NCI-H1436 (cell line): ENCODE measurements at places on chromosomes 16 and 17.

DNA sequence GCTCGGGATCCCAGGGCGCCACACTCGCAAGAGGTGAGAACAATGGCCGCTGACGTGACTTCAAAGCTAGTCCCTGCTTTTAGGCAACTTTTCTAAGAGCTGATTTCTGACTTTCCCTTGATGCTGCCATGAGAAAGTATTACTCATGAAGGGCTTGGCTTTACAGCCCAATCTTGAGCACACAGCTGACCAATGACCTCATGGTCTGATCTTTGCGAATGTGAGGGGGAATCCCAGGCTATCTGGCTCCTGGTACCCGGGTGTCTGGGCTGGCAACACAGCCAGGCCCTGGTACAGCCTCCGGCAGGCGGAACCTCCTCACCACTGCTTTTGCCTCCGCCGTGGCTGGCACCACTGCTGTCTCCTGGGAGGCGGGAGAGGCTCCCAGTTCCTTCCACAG, 17.5 kb downstream of the NDUFAF8 start:
- DNase-seq: no peak

DNA sequence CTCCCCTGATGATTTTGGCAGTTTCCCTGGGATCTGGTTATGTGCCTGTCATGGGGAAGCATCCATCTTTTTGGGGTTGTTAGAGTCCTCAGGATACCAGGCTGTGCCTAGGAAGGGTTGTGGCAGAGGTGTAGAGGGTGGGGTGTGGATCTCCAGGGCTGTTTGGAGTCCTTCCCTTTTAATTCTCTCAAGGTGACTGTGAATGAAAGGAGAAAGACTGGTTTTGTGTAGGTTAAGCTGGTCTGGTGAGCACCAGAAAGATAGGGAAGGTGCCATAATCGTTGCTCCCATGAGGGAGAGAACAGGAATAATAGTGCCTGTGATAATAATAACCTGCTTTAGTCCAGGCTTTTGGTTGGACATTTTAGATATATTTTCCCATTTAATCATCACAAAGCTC, 7.0 kb downstream of the MAP2K4 start:
- DNase-seq: no peak

DNA sequence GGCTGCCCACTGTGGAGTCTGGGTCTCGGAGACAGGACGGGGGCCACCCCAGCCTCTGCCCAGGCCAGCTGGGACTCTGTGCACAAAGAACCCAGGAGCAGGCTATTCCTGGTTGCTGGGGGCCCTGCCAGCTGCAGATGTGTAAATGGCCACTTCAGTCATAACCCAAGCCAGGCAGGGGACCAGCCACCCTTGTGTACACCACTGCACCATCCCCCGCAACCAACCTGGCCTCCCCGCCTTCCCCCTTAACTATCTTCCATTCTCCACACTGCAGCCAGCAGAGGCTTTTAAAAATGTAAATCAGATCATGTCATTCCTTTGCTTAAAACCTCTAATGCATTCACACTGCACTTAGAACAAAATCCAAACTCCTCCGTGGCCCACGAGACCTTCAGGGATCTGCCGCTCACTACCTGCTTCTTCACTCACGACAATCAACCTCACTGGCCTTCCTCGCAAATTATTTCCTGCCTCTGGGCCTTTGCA, 28.3 kb downstream of the RTN4RL1 start:
- no peak for DNase-seq

- no peak for DNase-seq
These were observed 20.1 kb upstream of the ADCY9 start for GRCh38 chr16:4136229-4136813.

- DNase-seq: no peak
These were observed 14.3 kb downstream of the ACSF2 start for GRCh38 chr17:50440172-50440837.
